HCEC 1CT (cell line): ENCODE measurements at places on chromosomes 4 and X.

GRCh38 chrX:19887911-19888879 lies 795 bp upstream of the SH3KBP1 start:
- peak; percentile 74 for DNase-seq

- DNase-seq, result no peak
Observed at GRCh38 chrX:37745835-37746217, 34.0 kb upstream of the CYBB start.

GRCh38 chr4:38030023-38030422 lies 69.8 kb downstream of the PTTG2 start:
- peak; percentile 44 for DNase-seq

- DNase-seq, result no peak
Observed at GRCh38 chr4:11455201-11455835, 26.6 kb upstream of the HS3ST1 start.

DNA sequence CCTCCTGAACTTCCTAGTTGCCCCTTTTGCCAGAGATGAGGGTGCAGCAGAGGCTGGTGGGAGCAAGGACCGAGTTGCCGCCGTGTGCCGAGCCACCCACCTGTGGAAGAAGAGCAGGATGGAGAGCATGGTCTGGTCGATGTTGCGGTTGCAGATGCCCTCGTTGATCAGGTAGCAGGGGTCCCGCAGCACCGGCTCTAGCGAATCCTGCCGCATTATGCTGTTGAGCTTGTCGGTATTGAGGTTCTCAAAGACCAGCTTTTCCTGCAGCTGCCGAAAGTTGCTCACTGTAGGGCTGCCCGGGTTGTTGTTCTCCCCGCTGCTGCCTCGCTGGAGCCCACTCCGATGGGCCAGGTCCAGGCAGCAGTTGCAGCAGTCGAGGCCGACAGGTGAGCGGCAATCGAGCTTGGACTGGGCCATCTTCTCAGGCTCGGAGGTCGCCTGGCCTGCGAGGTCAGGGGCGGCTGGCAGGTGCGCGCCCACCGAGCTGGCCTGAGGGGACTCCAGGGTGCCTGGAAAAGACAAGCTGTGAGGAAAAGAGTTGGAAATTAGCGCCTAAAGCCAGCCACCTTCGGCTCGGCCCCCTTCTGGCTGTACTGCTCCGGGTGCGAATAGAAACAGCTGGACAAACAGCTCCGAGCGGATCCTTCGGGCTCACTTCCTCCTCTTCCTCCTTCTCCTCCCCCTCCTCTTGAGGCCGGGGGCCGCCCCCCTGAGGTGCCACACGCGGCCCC lies 420 bp downstream of the TSC22D3 start:
- no peak for DNase-seq

- peak; percentile 3 for DNase-seq
Observed at GRCh38 chr4:121370729-121371325, 10.0 kb downstream of the QRFPR start.

- no peak for DNase-seq
Observed at GRCh38 chr4:170526471-170526870, 436.7 kb upstream of the AADAT start.

DNA sequence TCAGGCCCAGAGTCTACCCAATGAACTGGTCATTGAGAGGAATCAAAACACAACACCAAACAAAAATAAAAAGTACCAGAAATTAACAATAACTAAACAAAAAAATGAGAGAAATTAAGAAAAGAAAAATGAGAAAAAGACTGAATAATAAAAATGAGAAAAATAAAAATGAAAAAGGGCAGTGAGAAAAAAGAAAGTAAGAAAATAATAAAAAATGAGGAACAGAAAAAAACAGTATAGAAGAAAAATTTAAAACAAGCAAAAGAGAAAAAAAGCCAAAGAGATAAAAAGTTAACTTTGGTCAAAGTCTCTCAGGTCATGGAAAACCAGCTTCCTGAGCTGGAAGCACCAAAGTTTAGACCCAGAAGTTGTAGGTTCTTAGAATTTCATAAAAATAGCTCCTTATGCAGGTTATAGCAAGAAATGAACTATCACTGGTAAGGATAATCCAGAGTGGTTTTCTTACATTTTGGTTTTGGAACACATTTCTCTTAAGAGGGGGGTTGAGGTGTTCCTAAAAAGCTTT lies 51.0 kb upstream of the WDR17 start:
- DNase-seq, result no peak

DNA sequence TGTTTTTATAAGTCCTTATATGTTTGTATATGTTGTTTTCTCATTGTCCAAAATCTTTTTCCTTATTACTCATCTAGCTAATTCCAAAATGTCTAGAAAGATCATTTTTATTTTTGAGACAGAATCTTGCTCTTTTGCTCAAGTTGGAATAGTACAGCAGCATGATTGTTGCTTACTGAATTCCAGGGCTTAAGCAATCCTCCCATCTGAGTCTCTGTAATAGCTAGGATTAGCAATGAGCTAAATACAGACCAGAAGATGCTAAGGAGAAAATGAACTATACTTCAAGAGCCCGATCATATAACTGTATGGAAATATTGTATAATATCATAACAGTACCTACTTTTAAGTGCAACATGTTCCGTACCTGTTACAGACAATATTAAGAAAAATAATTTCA lies 1027.0 kb downstream of the STIM2 start:
- no peak for DNase-seq

- DNase-seq, result peak; percentile 11
Observed at GRCh38 chr4:41957634-41958033, 22.4 kb downstream of the TMEM33 start.

GRCh38 chrX:17007134-17007768 lies 60.8 kb downstream of the REPS2 start:
- peak; percentile 20 for DNase-seq

GRCh38 chrX:41452565-41453356 lies 5.6 kb downstream of the NYX start:
- DNase-seq, result no peak
